ENCODE measurements at places on chromosomes 16 and 17. TPM values are rescaled to one million over a fixed set of nuclear protein-coding genes. Genes with fewer than 3 reads are reported as not detected.
A peak's percentile ranks its signal among the peaks of the same experiment; 100 is the strongest.

GRCh38 chr17:47145351-47145750 is 43.7 kb downstream of the CDC27 start:
- no peak for DNase-seq

Gene SYT17
- 2.2 TPM for total RNA-seq

- peak; percentile 87 for DNase-seq
Observed at GRCh38 chr17:48002266-48002915, 31.5 kb downstream of the CDK5RAP3 start.

DNA sequence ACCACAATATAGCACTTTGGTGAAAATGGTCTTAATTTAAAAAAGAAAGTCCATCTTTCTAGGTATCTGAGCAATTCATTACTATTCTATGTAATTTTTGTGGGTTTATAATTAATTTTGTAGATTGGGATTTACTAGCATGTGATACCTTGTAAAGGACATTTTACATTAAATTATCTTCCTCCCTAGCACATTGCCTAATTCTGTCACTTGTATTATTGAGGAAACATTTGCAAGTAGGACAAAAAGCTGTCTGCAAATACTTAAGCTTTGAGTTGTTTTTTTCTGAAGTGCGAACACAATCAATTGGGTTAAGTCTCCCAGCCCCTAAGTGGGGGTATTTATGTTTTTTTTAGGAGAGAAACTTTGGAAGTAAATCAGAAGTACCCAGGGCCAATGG is 167.0 kb downstream of the PRKCA start:
- no peak for DNase-seq

GRCh38 chr16:29809850-29810698 is 1.9 kb upstream of the PRRT2 start:
- peak; percentile 32 for DNase-seq

DNA sequence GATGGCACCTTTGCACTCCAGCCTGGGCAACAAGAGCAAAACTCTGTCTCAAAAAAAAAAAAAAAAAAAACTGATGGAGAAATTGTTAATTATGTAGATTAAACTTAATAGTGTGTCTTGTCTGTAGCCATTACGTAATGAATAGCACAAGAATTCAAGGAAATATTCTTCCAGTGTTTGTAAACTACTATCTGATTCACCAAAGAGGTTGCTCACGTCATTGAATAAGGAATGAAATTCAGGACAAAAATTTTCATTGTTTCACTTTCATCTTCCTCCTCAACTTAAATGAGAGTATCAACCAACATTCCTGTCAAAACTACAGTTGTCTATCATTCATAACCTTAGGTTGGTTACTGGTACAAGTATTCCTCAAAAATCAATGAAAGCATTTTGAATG is 30.7 kb upstream of the MYO18A start:
- DNase-seq: no peak

- DNase-seq: no peak
Observed at GRCh38 chr17:19275457-19276127, 38.4 kb downstream of the EPN2 start.

- DNase-seq: no peak
Observed at GRCh38 chr17:31788956-31789355, 70.1 kb downstream of the COPRS start.

GRCh38 chr16:57693550-57693949 is 1.1 kb upstream of the DRC7 start:
- DNase-seq: no peak

Gene PITPNM3
- total RNA-seq: 0.34 TPM

DNA sequence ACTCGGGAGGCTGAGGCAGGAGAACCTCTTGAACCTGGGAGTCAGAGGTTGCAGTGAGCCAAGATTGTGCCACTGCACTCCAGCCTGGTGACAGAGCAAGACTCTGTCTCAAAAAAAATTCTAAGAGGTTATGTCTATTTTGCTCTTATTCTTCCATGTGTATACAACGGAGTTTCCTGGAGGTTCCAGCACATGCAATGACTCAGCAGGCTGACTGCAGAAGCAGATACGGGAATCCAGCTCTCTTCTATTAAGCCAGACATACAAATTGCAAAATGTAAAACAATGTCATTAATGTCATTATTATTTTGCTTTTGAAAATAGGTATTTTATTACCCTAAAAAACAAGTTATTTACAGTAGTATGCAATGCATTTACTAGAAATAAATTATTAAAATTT is 18.4 kb downstream of the MIEF2 start:
- DNase-seq: peak; percentile 32

Gene RBFOX1
- not detected for total RNA-seq

Gene AHSP
- total RNA-seq: not detected

Gene P4HB
- total RNA-seq: 1,052 TPM

DNA sequence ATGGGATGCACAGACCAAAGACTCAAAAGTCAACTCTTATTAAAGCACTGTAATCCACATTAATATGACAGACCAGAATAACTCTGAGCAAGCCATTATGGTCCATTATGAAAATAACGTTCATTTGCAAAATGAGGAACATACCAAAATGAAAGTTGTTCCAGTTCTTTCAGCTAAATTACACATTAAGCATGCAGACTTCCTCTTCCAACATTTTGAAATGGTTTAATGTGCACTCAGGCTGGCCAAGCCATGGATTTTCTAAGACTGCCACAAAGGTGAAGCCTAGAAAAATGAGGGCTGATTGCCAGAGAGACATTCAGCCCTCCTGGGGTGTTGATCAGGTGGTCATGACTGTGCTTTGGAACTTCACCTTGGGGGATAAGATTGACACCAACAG is 56.7 kb upstream of the NOG start:
- DNase-seq: no peak

DNA sequence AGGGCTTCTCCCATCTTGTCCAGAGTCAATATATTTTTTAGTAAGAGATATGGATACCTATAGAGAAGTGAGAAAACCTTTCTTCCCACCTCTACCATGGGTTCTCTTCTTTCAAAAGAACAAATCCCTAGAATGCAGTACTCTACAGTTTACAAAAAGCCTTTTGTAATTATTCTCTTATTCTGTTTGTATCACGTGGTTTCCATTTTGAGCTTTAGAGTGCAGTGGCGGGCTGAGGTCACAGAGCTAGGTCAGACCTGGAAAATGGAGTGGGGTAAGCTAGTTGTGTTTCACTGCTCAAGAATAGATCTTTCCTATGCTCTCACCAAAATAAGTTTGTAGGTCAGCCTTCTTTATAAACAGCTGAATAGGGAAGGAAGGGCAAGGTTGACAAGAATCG is 85.3 kb upstream of the MAF start:
- DNase-seq: no peak

DNA sequence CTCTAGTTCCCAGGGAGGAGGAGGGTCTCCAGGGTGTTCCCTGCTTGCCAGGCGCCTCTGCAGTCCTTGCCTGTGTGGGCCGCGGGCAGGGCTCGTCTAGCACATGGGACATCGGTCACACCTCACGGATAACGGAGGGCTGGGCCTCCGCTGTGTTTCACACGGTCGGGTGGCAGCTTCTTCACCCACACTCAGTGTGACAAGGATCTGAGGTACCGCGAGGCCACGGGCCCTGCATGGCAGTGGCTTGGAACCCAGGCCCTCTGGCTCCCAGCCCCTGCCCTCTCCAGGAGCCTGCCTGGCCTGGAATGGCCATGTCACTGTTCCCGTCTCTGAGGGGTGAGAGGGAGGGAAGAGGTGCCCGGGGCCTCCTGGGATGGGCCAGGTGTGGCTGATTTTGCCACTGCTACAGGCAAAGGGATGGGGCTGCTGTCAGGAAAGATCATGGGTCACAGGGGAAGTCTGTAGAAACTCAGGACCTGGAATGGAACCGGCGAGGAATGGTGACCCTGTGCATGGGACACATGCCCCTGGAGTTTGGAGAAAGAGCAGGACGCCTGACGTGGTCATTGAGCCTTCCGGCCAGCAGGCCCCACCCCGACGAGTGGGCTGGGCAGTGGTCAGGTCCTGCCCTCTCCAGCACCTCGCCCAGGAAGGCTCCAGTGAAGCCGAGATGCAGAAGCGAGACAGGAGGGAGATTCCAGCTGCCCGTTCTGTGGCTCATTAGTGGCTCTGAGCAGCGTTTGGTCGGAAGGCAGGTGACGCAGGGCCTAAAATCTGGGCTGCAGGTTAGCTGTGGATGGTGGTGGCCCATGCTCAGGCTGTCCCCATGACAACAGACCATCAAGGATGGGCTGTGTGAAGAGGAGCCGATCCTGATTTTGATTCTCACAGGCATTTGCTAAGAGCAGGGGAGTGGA is 76.5 kb upstream of the GSE1 start:
- no peak for DNase-seq

Gene KRT36
- 0.14 TPM for total RNA-seq

Gene RAB26
- 0.84 TPM for total RNA-seq

Gene GPR142
- total RNA-seq: 0.68 TPM

DNA sequence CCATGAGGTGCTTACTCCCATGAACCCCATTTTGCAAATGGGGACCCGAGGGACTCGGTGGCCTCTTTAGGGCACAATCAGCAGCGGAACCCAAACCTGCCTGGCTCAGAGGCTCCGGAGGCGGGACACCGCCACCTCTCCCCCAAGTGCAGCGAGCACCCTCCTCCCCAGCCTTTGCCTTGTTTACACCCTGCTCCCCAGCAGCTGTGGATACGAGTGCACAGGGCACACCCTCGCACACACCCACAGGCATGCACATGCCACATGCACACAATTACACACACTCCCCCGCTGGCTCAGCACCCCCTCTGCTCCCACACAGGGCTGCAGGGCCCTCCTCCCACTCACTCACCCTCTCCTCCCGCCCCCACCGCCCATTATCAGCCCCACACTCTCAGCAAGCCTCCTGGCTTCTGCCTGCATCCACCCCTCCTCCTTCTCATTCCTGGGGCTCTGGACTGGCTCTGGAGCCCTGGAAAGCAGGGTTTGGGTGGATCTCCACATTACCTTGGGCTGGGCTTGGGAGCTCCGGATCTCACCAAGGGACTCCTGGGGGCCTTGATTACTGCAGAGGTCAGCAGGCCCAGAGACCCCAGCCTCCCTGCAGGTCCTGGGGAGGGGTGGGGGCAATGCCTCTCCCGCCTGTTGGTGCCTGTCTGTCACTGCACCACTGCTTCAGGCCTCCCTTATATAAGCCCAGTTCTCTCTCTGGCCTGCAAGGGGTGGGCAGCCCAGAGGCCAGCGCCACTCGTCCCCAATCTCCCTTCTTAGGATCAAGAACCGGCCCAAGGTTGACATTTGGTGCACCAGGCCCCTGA is 6.4 kb downstream of the PDK2 start:
- DNase-seq: no peak

GRCh38 chr17:28663723-28664122 is 1.7 kb downstream of the SUPT6H start:
- DNase-seq: no peak

DNA sequence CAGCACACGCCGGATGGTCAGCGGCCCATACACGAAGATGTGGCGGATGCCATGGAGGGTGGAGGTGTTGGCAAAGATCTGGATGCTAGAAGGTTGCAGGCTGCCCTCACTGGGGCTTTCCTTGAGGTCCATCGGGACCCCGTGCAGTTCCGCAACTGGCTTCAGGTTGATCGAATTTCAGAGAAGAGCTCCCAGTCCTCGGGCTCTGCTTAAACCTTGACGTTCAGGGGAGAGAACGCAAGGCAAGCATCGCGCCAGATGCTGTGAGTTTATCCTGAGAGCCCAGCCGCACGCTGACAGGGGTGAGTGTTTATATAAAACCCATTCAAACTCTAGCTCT is 98.7 kb upstream of the CCL2 start:
- DNase-seq: no peak

DNA sequence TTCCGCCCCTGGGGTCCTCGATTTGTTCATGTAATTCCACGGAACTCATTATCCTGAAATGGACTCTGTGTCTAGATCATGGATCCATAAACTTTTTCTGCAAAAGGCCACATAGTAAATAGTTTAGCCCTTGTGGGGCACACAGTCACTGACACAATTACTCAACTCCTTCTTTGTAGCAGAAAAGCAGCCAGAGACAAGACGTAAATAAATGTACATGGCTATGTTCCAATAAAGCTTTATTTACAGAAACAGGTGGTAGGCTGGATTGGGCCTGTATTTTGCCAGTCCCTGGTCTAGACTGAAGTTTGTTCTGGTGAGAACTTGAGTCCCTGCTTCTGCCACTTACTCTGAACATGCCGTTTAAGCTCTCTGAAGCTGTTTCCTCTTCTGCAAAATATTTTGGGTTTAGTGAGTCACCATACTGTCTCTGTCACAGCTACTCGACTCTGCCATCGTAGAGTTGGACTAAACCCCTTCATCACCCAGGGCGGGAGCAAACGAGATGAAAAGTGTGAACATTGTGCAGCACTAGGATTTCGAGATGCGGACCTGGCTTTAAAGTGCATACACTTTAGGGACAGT is 61.9 kb upstream of the FOXF1 start:
- DNase-seq: no peak

Gene ZNF597
- 2.4 TPM for total RNA-seq

Gene PRRT2
- not detected for total RNA-seq

DNA sequence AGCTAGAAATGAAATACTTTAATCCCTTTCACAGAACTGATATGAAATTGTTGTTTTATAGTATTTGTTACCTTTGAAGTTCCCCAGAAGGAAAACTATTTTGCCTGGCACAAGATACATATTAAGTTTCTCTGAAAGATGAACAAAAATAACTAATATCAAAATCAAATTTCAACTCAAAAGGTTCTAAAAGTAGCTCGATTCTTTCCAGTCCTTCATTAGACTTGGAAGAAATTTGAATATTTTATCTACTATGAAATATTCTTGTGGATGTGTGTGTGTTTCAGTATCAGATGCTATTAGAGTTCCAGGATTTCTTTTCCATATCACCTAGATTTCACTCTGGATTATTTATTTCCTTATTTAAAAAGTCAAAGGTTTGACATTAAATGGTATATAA is 3.6 kb upstream of the AATF start:
- no peak for DNase-seq

Gene SPATA22
- 0.23 TPM for total RNA-seq

GRCh38 chr16:87086575-87086974 is 230.6 kb downstream of the C16orf95 start:
- DNase-seq: no peak

DNA sequence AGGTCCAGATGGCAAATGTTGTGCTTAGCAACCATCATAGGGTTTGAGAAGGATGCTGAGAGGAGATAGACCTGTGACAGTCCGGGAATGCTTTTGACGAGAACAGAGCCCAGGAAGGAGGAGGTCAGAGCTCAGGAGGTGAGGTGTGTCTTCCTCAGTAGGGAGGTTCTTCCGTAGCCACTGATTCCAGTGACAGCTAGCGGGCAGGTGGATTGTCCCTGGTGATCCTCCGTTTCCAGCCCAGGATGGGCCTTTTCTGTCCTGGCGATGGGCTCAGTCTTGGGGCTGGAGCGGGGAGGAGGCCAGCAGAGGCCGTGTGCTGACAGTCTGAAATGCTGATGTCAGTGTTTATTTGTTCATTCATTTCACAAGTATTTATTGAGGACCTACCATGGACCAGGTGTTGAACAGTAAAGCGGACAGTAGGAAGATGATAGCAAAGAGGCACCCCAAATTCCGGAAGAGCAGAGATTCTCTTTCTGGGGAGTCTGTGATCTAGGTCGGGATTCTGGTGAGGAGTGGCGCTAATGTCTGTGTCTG is 38.8 kb downstream of the KIAA0513 start:
- no peak for DNase-seq

Gene UTP18
- total RNA-seq: 41.7 TPM

Gene DRC3
- 2.5 TPM for total RNA-seq

Data from dermis blood vessel endothelial cell (primary cell).